PC-9 (cell line): ENCODE measurements at places on chromosomes 6 and 20.

GRCh38 chr6:108884211-108885059 is 36.2 kb downstream of the ARMC2 start:
- DNase-seq, result no peak

- no peak for DNase-seq
These were observed 165.6 kb downstream of the ATXN1 start for GRCh38 chr6:16595514-16596120.

GRCh38 chr6:31799781-31800180 is 4.2 kb upstream of the VARS1 start:
- DNase-seq, result no peak

GRCh38 chr20:34473262-34473883 is 42.8 kb upstream of the DYNLRB1 start:
- no peak for DNase-seq
